ENCODE measurements at places on chromosomes 3 and 15.

GRCh38 chr3:24303057-24303754 lies 191.4 kb downstream of the THRB start:
- no peak for DNase-seq

- no peak for DNase-seq
These were observed 128.2 kb downstream of the SUCLG2 start for GRCh38 chr3:67526246-67526645.

GRCh38 chr3:9238721-9239295 lies 10.6 kb downstream of the SRGAP3 start:
- DNase-seq = no peak

- DNase-seq = no peak
These were observed 10.3 kb downstream of the MYL3 start for GRCh38 chr3:46852839-46853355.

- DNase-seq = no peak
These were observed 48.6 kb upstream of the TEX264 start for GRCh38 chr3:51622413-51622812.

- DNase-seq = no peak
These were observed 29.2 kb upstream of the STIMATE start for GRCh38 chr3:52926554-52926953.

DNA sequence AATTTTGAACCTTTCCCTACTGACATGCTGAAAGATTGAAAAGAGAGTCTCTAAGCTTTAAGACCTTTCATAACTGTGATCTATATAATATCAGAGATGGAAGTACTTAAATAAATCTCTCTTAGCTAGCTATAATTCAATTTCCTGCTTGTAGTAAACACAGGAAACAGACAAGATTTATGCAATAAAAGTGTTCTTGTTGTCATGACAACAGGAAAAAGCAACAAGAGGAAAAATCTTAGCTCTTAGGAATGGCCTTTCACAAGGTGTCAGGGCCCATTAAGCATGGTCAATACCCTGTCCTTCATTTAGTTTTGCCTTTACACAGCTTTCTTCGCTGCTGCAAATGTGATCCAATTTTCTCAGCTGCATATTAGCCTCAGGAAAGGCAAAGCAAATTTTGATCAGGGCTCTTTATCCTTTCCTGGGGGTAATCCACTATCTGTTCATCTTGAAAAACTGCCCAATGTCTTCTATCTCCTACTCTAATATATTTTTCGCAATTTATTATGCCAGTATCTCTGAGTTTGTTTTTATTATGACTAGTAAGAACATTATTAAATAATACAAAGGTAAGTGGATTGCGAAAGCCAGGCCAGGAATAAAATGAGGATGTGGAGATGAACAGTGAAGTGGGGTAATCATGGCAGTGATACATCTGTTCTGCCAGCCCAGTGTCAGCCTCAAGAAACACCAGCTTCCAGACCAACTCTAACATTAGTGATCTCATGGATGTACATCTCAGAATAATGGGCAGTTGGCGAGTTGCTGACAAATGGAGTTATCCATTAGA lies 28.7 kb downstream of the SIDT1 start:
- DNase-seq = no peak

DNA sequence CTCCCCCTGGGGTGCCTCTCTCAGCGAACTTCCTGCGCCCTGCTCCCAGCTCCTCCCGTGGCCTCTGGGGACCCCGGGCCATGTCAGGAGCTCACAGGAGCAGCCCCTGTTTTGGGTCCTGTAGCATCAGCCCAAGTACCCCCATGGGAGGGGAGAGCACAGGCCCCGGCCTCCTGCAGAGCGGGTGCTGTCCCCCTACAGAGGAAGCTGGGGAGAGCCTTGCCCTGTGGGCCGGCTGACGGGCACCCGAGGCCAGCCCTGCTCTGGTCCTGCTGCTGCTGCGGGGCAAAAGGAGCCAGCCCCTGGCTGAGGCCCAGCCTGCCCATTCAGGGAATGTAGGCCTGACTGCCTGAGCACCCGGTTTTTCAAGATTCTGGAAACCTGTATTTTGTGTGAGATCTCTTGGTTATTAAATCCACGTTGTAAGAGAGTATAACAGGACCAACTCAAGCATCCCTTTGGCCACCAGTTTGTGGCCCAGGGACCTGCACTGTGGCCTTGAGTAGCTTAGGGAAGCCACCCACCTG lies 12.4 kb downstream of the PLXNA1 start:
- no peak for DNase-seq

- DNase-seq = no peak
These were observed 77.2 kb upstream of the TSC22D2 start for GRCh38 chr3:150330872-150331271.

GRCh38 chr3:68060191-68060590 lies 405.8 kb upstream of the SUCLG2 start:
- no peak for DNase-seq

DNA sequence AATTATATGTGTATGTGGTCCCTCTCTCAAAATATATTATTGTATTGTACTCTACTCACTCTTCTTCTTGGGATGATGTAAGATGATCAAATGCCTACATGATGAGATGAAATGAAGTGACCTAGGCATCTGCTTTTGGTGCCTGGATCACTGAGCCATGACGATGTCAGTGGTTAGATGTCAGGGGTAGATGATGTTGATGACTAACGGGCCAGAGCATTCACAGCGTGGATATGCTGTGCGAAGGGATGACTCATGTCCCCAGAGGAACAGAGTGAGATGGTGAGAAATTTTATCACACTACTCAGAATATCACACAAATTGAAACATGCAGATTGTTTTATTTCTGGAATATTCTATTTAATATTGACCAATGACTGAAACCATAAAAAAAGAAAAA lies 233.9 kb upstream of the CADM2 start:
- DNase-seq = no peak

- DNase-seq = no peak
These were observed 273.3 kb downstream of the ZNF385D start for GRCh38 chr3:21477541-21478288.

DNA sequence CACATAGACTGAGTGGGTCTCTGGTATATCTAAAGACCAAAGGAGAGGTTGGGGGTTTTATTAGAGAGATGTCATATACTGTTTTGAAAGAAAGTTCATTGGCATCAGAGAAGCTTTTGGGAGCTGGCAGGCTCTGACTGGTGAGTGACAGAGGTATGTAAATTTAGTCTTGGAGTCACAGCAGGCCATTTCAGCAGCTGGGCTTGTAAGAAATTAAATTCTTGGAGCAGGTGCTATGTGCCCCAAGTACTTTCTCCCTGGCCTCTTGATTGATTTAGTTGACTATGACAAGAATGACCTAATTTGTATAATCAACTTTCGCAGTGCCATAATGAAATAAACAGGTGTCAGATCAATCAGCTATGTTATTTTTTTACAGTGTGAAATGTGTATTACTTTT lies 47.8 kb upstream of the CDAN1 start:
- DNase-seq = no peak

DNA sequence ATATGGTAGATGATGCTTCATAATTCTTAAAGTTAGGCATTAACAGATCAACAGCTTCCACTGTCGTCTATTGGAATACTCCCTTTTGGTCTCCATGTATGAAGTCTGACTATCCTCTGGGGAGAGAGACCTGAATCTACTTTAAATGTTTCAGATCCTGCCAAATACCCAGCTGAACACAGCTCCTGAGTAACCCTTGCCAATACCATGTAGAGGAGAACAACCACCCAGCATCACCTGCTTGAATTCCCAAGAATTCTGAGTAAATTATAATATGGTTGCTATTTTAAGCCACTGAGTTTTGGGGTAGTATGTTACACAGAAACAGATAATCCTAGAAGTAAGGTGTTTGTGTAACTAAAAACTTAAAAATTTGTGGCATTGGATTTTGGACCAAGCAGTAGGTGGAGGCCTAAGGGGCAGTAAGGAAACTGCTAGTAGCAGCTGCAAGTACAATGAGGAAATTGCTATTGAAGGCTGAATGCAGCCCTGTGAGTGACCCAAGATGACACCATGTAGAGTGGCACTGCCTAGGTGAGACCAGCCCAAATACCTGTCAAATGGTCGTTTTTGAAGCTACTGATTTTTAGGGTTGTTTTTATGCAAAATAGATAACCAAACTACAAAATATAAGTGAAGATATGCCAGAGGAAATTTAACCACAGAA lies 30.9 kb downstream of the NRG4 start:
- no peak for DNase-seq

DNA sequence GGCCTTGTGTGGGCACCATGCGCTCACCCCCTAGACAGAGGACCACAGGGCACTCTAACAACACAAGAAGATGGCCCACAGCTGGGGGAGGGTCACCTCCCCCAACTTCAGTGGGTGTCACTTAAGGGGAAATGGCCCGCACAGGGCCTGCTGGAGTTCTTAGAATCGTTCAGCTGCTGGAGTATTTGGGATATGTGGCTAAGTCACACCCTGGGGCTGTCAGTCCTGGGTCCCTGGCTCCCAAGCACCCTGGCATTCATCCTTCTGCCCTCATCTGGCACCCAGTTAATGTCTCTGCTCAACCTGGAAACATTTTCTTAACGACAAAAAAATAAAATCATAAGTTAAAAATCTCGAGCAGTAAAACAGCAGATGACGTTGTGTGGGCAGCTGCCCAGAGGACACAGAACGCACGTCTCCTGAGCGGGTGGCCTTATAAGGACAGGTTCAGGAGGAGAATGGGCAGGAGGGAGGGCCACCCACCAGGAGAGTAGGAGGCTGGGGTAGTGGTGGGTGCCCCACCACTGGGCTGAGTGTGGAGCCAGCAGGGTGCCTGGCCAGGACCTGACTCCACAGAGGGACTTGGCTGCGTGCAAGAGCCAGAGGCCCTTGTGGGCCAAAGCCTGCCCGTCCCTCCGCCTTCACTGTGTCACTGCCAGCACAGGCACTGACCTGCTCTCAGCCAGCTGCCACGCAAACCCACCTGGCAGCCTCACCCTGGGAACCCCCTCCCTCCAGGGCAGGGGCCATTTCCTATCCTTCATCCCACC lies 11.5 kb downstream of the KBTBD13 start:
- DNase-seq = no peak

DNA sequence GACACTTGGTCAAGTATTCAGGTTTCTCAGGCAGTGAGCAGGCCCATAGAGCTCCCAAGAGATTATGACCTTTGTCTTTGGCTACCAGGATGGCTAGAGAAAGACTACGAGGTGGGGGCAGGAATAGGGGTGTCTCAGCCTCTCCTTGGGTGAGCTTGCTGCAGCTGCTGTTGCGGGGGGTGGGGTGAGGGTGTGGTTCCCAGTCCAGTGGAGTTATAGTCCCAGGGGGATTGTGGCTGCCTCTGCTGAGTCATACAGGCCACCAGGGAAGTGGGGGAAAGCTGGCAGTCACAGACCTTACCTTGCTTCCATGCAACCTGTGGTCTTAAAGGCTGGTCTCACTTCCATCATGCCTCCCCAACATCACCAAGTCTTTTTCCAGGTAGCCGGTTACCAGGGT lies 31.7 kb downstream of the ATP2C1 start:
- no peak for DNase-seq

DNA sequence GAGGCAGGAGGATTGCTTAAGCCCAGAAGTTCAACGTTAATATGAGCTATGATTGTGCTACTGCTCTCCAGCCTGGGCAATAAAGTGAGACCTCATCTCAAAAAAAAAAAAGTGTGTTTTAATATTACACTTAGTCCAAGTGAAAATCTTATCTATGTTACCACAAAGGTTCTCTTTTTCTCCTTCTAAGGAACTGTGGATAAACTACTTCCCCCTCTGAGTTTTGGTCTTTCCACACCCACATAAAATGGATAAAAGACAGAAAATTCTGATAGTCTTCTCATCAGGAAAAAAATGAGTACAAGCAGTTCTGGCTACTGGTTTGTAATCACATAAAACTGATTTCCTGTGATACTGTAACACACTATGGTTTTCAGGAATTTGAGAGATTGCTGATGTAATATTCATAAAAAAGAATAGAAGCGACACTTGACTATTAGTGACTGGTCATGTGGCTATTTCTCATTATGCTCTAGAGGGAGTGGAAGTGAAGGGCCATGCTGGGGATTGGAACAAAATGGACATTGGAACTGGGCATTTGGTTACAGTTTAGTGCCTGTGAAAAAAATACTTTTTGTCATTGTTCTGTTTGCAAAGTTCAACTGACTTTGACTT lies 68.2 kb downstream of the RYR3 start:
- DNase-seq = no peak

GRCh38 chr3:116445311-116445841 lies at the start of gene LSAMP:
Gene LSAMP, minus strand, starts transcription at chr3:116445487.
- no peak for DNase-seq

GRCh38 chr15:82809308-82810060 lies at the start of gene WHAMM:
Gene WHAMM, plus strand, starts transcription at chr15:82809628. Its CDS starts 99 bp downstream, at chr15:82809727.
- DNase-seq = peak; percentile 95

Data from effector memory CD4-positive, alpha-beta T cell (primary cell).